ENCODE measurements at places on chromosomes 12 and 14.

DNA sequence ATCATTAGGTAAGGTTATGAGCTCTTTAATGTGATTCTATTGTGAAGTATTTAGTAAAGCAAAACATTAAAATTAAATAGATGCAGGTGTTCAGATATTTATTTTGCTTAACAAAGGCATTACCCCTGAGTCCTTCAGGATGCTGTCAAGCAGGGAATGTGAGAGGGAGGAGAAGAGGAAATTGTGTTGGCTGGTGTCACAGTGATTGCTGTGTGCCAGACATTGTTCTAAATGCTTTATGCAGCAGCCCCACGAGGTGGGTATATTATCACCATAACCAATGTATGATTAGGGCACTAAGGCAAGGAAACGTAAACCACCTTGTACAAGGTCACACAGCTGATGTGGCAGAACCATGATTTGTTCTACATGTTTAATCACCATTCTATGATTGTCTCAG is 80.1 kb downstream of the STAB2 start:
- DNase-seq, result no peak

DNA sequence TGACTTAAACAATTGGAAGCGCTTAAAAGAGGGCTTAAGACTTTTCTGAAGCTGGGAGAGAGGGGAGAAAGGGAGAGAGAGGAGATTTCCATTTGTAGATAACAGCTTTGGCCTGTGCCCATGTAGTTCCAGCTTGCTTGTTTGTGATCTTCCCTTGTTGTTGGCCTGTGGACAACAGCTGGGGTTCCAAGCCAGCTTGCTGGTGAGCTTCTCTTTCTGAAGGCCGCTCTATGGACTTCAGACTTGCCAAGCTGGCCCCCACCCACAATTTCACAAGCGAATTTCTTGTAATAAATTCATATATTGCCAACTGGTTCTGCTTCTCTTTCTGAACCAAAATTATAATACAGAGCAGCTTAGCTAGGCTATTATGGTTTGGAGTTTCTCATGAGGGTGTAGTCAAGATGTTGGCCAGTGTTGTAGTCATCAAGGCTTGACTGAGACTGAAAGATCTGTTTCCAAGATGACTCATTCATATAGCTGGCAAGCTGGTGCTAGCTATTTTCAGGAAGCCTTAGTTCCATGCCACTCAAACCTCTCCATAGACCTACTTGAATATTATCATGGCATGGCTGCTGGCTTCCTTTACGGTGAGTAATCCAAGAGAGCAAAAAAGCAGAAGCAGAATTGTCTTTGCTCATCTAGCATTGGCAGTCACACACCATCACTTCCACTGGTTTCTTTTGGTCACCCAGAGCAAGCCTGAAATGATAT is 89.4 kb downstream of the ATP23 start:
- DNase-seq, result no peak

- no peak for DNase-seq
Measured at GRCh38 chr12:110193196-110193595, 69.0 kb downstream of the IFT81 start.

GRCh38 chr12:38886064-38886463 is 19.3 kb downstream of the CPNE8 start:
- DNase-seq, result peak; percentile 52

- DNase-seq, result no peak
Measured at GRCh38 chr12:79674629-79675028, 16.1 kb downstream of the PAWR start.

GRCh38 chr14:38989922-38990546 is 113.0 kb downstream of the SEC23A start:
- no peak for DNase-seq

GRCh38 chr14:76883447-76883846 is 57.2 kb downstream of the LRRC74A start:
- no peak for DNase-seq

- no peak for DNase-seq
Measured at GRCh38 chr12:103556890-103557627, 30.0 kb upstream of the STAB2 start.

- DNase-seq, result peak; percentile 19
Measured at GRCh38 chr14:51079489-51079888, 15.4 kb downstream of the TRIM9 start.

- DNase-seq, result no peak
Measured at GRCh38 chr12:127570793-127571360, 696.1 kb upstream of the TMEM132C start.

GRCh38 chr12:56084958-56085543 is 5.1 kb downstream of the ERBB3 start:
- DNase-seq, result peak; percentile 22

- no peak for DNase-seq
Measured at GRCh38 chr12:132838410-132839080, 9.9 kb upstream of the GOLGA3 start.

- no peak for DNase-seq
Measured at GRCh38 chr12:2335513-2335912, 282.7 kb downstream of the CACNA1C start.

DNA sequence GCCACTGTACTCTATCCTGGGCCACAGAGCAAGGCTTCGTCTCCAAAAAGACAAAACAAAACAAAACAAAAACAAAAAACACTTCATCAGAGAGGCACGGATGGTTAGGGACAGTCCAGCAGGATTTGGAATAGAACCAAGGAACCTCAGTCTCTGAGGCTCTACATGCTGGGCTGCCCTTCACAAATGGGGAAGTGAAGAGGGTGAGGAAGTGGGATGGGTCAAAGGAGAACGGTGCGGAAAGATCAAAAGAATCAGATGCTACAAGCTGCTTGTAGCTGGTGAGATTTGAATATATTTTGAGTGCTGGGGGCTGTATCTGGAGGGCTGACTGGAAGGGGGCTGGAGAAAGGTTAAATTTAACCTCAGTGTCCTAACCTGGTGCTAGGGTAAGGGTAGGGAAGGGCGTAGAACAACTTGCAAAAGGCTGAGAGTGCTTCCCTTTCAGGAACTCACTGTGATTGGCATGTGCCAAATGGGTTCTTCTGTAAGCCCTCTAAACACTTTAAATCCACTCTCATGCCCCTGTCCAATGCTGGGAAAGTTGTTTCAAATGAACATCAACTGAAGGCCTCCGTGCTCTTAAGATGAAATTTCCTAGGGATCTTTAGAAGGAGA is 4.6 kb downstream of the FOXJ2 start:
- DNase-seq, result no peak

DNA sequence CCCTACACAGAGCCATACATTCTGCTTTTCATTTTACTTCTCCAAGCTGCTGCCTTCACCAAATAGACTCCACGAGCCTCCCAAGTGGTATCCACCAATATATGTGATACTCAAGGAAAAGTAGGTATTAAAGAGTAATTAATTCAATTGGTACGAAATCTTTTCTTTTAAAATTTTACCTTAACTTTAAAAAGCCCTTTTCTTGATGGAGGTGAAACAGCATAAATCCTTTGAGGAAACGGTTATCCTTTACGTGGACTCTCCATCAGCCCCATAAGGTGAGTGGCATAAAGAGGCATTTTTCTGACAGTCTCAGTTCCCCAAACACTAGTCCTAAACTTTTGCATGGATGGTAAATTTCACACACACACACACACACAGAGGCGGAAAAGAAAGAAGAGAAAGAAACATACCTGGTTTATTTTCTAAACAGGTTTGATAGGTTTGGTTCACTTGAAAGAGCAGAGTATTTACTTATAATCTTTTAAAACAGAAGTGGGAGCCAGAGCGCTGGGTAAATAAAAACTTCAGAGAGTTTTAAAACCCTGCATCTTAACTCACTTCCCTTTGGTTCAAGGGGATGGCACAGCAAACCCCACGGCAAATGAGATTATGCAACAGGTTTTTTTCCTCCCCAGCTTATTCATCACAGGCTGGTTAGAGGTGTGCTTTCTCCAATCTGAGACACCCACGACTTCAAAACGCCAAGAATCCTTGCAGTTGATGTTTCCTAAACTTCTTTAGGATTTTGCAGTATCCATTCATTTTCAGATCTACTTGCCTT is 1.9 kb downstream of the DUSP16 start:
- DNase-seq, result peak; percentile 85

DNA sequence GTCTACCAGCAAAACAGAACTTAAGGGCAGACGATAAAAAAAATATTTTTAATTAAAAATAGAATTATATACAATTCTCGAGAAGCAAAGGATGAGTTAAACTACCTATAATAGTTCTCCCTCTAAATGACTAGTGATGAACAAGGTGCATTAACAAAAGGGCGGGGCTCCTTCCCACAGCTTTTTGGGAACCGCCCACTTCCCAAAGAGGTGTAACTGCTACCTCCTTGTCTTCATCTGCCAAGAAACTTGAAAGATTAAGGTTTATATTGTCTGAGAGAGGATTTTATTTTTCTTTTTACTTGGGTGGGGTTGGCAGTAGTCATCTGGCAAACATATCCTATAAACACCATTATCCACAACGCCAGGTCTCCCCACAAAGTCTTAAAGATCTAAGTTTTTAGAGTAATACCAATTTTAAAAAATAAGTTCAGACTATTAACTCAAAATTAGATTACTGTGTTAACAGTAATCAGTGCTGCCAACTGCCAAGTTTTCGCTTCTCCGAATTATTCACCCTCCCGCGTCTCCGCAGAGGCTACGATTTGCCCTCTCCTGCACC is 938 bp downstream of the RALGAPA1 start:
- DNase-seq, result peak; percentile 18

- DNase-seq, result no peak
Measured at GRCh38 chr12:4446335-4446734, 720 bp upstream of the FGF6 start.

DNA sequence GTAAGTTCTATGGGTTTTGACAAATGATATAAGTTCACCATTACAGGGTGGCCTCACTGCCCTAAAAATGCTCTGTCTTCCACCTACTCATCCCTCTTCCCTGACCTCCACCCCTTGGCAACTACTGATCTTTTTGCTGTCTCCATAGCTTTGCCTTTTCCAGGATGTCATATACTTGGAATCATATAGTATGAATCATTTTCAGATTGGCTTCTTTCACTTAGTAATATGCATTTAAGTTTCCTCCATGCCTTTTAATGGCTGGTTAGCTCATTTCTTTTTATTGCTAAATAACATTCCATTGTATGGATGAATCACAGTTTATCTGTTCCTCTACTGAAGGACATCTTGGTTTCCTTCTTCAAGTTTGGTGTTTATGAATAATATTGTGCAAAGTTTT is 14.0 kb upstream of the PEX5 start:
- DNase-seq, result no peak

DNA sequence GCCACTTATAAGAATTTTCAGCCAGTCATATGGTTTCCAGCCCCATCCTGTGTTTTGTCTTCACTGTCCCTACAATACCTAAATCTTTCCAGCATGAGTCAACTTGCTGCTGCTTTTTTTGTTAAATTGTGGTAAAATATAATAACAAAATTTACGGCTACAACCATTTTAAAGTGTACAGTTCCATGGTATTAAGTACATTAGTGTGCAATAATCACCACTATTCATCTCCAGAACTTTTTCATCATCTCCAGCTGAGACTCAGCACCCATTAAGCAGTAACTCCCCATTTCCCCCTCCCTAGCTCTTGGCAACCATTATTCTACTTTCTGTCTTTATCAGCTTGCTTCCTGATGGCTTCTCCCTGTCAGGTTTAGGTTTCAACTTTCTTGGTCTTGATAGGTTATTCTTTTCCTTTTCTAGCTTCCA is 39.1 kb downstream of the FRS2 start:
- no peak for DNase-seq

Data from HT-29 (cell line).